Stimulated activated CD8-positive, alpha-beta memory T cell treated with anti-CD3 and anti-CD28 coated beads, Interleukin-7, amount 100 ng/mL, for 48 hours (primary cell): ENCODE measurements at places on chromosomes 5 and 9.

- DNase-seq, result no peak
Measured at GRCh38 chr9:114425126-114425525, 37.3 kb upstream of the AKNA start.

- no peak for DNase-seq
Measured at GRCh38 chr9:71770170-71770569, 1.9 kb upstream of the CEMIP2 start.

DNA sequence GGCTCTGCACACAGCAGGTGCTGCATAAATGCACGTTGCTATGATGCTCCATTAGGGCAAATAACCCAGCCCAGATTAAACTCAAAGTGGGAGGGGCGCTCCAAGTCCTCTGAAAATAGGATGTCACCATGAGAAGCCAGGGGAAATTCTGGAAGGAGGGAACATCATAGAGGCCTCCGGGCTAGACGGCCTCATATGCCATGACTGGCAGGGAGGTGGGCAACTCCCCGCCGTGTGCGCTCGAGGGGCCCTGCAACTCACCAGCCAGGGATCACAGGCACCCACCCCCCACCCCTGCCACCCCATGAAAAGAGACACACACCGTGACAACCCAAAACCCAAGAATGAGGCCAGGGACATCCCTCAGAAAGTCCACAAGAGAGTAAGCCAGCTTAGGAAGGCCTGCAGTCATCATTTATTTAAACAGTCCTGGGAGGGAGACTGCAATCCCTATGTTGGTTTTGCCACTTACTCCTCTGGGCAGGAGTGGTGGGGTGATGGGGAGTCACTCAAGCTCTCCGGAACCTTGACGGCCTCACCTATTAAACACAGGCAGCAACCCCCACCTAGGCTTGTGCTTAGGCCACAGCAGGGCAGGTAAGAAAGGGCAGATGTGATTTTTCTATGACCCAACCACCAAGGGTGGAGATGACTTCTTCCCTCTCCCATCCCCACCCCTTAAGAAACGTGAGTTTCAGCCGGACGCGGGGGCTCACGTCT is 4.0 kb downstream of the VAV2 start:
- DNase-seq, result no peak

GRCh38 chr5:125256296-125256695 is 509.9 kb upstream of the ZNF608 start:
- no peak for DNase-seq

- DNase-seq, result no peak
Measured at GRCh38 chr9:134010310-134011173, 14.7 kb upstream of the BRD3OS start.

GRCh38 chr5:150138551-150139265 is 16.9 kb downstream of the PDGFRB start:
- no peak for DNase-seq

GRCh38 chr5:10195301-10195700 is 54.4 kb downstream of the ATPSCKMT start:
- DNase-seq, result no peak

DNA sequence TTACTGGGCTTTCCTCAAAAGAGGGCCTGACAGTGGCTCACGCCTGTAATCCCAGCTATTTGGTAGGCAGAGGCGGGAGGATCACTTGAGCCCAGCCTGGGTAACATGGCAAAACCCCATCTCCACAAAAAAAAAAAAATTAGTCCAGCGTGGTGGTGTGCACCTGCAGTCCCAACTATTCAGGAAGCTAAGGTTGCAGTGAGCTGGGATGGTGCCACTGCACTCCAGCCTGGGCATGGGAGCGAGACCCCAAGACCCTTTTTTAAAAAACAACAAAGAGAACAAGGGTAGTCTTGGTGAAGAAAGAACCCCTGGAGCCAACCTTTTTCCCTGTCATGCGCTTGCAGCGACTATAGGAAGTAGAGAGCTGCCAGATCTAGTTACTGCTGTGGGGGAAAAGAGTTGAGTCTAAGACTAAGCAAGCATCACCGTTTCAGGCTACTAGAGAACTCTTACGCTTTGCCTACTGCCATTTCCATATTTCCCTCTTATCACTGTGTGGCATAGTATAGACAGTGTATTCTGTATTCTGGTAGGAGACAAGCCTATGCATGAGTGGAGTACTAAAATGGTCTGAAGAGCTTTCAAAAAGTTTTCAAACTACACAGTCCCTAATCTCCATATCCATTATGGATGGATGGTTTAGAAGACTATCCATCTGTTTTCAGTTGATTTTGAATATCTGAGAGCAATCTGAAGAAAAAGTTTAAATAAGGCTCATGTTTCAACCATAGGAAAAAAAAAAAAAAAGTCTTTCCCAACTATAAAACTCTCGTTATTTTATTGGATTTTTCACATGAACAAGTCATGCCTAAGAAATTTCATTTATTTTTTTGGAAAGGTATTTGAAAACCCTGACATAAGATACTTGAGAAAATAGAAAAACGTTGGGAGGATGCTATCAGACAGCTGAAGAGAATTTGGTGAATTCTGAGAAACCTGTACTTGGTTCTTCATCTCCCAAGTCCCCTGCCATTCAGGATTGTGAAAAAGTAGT is 2.6 kb downstream of the C9orf40 start:
- DNase-seq, result no peak

- DNase-seq, result no peak
Measured at GRCh38 chr5:135208903-135209721, 175.1 kb upstream of the PITX1 start.

GRCh38 chr9:33116860-33117259 is 40.4 kb upstream of the SMU1 start:
- no peak for DNase-seq

DNA sequence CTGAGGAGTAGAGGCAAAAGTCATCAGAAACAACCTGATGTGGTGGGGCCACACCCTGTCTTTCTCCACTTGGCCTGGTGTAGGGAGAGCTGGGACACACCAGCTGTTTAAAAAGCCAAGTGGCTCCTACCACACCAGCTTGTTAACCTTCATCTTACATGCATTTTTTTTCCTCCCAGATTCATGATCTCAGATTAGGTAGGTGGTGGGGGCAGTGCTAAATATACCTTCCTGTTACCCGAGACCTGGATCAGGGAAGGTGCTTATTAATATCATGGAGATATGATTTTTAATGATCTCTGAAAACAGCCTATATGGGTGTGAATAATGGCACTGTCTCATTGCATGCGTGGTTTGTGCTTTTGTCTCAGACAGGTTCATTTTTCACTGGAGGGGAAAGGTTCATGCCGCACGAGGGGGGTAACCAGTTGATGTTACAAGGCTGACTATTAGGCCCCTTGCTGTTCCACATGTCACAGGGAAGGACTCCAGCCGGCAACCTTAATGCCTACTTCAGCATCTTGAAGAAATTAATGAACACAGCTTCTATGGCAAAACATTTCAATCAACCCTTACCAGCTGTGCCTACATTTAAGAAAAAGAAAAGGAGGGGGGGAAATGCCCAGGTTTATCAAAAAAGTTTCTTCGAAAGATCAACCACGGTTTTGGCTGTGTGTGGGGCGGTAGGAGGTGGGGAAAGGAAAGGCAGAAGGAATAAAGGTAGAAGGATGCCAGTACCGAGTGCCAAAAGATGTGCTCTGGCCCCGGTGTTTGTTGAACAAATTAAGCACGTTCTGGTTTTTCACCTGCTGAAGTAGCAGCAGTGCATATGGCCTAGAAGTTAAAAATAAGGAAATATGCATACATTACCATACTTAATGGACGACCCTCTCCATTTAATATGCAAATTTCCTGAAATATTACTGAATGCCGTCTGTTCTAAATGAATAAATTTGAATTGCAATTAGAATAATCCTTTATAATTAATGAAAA is 185.4 kb downstream of the EBF1 start:
- no peak for DNase-seq

DNA sequence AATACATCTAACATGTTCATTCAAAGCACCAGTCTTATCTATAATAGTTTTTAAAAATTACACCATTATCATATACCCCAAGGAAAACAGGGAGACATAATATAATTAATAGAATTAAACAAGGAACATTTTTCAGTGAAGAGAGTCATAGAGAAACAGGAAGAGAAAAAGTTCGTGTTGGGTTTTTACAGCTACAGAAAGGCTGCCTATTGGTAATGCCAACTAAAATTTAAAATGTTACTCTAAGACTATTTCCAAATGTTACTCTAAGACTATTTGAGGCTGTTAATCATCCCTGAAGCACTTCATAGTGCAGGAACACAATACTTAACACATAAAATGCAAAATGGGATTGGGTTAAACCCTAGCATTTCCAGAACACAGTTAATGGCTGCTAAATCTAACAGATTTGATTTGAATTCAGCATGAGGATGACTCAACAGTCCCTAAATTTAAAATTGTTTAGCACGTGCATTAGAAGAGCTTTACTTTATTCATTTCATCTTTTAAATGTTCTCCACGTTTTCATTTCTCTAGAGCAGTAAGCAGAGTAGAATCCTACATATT is 54.5 kb downstream of the OXCT1 start:
- no peak for DNase-seq

- DNase-seq, result no peak
Measured at GRCh38 chr9:75979362-75979761, 88.9 kb downstream of the PCSK5 start.

DNA sequence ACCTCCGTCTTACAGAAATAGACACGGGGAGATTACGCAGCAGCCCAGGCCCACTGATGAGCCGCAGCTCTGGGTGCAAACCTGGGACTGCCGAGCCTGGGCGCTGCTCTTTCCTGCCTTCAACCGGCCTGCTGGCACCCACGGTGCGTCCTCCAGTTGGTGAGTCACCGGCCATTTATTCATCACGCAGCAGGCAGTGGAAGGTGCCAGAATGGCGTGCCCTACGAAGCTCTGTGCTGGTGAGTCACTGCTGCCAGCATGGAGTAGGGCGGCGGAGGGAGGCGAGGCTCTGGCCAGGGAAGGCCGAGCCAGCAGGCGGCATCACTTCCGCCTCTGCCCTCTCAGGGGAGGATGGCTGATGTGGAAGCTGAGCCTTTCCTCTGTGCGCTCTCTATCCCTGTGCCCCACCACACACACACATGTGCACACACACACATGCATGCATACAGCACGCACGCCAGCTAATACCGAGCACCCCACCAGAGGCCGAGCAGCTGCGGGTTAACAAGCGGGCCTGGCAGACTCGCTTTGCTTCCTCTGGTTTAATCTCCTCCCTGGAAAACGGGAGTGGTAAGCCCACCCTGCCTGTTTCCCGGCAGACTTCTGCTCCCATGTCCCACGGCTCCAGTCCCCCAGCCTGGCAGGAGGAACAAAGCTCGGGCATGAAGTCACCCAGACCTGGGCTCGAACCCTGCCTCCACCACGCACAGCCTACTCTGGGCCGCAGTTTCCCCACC is 39.2 kb downstream of the OLFM1 start:
- no peak for DNase-seq

DNA sequence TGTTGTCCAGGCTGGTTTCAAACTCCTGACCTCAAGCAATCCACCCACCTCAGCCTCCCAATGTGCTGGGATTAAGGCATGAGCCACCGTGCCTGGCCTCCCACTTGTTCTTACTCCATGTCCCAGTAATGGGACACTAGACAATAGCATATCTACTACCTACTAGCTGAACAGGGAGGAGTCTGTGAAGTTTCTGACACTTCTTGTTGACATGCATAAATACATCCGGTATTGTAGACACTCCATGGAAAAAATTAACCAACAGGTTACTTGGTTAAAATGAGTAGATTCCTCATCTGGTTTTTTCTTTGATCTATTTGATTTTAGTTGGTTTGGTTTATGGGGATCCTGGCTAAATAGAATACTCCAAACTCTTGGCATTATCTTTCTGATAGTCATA is 88.3 kb downstream of the SFXN1 start:
- no peak for DNase-seq

DNA sequence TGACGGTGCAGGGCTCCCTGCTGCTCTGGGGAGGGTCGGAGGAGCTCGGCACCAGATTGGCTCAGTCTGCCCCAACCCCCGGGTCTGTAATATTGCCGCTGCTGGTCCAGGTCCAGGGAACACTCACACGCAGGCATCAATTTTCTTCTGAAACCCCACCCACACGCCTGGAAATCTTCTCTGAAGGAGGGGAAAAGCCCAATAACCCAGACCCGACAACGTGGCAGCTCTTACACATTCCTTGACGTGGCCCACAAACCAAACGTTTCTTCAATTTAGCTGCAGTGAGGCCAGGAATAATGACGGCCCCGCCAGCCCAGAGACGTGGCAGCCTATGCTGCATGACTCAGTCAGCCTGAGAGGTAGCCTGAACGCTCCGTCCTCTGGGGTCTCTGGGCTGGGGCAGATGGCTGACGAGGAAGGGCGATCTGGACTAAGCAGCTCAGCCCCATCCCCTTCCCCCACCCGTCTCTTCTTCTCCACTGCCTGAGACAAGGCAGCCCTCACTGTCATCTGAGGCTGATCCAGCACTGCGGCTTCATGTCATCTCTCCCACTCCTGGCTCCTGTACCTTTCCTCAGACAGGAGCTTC is 9.9 kb upstream of the SPARC start:
- DNase-seq, result no peak

DNA sequence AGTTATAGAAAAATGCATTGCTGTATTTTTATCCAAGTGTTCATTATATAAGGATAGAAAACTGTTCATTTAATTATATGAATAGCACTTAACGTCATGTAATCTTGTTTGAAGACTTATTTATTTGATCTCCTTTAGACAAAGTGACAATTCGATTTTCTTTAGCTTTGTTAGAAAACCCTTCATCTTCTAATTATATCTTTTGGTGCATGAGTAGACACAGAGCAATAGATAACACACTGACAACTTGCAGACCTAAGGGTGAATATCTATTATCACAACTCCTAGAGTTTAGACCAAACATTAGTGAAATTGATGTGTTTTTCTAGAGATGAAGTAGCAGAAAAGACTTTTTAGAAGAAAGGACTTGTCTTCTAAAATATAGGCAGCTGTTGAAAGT is 446.4 kb upstream of the SEMA6A start:
- no peak for DNase-seq

DNA sequence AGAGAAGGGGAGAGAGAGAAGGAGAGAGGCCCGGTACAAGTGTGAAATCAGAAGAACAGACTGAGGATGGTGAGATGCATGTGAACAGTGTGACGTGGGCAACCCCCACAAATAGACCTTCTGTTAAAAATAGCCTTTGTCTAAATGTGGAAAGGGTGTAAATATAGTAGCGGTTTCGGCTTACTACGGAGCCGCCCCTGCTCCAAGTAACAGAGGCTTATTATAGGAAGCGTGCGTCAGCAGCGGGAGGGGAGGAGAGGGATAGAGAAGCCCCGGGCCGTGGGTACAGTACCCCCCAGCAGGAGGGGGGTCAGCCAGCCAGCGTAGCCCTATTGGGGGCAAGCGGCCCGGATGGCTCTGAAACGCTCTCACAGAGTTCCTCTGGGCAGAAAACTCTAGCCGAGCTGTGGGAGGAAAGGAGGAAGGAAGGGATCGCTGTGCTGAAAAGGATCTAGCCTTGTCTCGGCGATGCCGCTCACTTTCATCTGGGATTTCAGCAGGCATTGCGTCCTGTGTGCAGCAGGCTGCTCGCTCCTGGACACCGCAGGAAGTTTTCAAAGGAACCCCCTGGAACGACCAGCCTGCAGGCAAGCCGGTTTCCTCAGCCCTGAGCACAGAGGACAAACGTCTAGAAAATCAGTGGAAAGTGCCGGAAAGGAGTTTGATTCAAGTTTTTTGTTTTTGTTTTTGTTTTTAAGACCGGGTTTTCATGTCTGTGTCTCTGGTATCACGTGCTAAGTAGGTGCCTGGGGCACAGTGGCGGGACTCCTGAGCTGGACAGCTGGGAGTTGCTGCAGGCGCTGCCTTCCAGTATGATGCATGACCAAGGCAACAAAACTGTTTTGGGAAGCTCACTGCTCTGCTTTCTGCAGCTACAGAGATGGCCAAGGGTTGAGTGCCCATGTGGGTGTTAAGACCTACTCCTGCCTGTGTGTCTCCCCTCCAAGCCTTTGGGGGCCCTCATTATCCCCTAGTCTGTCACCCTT is 146.6 kb downstream of the SEC61B start:
- no peak for DNase-seq
